ENCODE measurements at places on chromosomes 5 and 9. TPM values are rescaled to one million over a fixed set of nuclear protein-coding genes. Genes with fewer than 3 reads are reported as not detected.

DNA sequence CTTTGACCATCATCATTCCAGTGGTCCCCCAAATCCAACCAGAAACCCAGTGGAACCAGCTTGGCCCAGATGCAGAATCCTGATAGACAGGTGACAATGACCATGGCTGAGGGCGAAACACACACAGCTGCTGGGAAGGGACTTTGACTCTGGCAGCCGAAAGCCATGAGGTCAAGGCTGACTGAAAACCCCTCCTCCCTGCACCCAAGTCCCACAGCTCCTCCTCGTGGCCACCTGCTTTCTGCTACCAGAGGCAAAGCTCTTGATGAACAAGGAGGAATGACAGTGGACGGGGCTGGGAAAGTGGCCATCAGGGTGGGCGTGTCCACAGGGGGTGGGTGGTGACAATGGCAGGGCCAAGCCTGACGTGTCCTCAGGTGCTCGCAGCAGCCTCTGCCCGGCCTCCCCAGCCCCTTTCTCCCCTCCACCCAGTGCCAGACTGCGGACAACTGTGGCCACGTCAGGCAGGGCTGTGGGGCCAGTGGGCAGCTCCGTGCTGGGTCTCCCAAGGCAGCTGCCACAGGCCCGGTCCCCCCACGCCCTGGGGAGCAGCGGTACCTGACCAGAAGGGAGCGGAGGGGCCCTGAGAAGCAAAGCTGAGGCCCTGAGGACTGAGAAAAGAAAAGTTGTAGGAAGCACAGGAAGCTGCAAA is 30.8 kb upstream of the SARDH start:
- DNase-seq, result no peak

FBN2 gene
- total RNA-seq, result 29.8 TPM

DNA sequence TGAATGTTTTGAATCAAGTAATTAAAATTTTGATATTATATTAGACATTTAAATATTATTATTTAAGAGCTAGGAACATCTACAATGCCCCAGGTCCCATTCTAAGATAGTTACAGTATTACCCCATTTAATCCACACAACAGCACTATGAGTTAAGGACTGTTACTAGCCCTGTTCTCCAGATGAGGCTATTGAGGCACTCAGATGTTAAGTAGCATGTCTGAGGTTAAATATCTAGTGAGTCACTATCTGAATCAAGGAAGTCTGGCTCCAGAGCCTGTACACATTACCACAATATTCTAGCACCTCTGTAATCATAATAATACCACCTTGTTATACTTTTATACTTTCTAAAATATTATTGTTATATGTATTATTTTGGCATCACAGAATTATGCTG is 304.6 kb downstream of the PDE4D start:
- no peak for DNase-seq

SPTAN1 gene
- 136 TPM for total RNA-seq

LCN10 gene
- not detected for total RNA-seq

RMND5B gene
- total RNA-seq, result 25.2 TPM

DNA sequence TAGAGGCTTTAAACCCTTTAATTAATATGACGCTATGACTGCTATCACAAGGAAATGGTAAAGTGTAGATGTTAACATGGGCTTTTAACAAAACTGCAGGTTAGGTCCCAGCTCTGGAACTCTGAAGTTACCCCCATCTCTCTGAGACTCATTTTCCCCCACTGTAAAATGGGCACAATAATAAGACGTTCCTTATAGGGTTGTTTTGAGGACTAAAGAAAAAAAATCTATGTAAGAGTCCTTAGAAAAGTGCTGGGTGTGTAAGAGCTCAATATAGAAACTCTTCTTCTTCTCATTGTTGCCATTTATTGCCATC is 45.8 kb upstream of the STK32A start:
- no peak for DNase-seq

EIF4E1B gene
- not detected for total RNA-seq

Data from NCI-H460 (cell line).